ENCODE measurements at places on chromosomes 1 and 21.

DNA sequence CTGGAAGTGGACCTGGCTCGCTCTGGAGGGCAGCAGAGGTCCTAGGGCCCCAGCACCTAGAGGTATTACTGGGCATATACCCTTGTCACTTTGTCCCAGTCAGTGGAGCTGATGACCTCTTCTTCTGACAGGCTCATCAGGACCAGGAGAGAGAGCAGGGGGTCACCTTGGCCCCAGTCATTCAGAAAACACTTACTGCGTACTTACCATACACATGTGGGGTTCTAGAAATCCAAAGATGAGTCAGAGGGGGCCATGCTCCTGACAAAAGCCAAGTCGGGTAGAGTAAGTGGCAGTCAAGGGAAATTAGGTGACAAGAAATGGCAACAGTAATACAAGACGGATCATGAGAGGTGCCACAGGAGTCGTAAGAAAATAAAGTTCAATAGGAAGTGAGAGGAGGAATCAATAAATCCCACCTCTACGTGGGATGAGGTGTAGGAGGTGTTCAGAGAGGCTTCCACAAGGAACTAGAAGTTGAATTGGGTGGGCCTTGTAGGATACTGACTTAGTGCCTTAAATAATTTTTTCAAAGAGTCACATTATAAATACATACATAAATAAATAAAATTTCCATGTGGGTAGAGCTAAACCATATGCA lies 6.8 kb downstream of the KCNC4 start:
- DNase-seq: no peak

DNA sequence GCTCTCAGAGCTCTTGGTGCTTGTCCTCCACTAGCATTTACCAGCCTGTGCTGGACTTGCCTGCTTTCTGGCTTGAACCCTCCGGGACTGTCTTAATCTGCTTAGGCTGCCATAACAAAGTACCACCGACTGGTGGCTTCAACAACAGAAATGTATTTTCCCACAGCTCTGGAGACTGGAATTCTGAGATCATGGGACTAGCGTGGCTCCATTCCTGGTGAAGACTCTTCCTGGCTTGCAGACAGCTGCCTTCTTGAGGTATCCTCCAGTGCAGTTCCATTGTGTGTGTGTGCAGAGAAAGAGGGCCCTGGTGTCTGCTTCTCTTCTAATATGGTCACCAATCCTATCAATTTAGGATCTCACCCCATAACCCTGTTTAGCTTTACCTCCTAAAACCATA lies 22.0 kb upstream of the RCAN1 start:
- DNase-seq: no peak

DNA sequence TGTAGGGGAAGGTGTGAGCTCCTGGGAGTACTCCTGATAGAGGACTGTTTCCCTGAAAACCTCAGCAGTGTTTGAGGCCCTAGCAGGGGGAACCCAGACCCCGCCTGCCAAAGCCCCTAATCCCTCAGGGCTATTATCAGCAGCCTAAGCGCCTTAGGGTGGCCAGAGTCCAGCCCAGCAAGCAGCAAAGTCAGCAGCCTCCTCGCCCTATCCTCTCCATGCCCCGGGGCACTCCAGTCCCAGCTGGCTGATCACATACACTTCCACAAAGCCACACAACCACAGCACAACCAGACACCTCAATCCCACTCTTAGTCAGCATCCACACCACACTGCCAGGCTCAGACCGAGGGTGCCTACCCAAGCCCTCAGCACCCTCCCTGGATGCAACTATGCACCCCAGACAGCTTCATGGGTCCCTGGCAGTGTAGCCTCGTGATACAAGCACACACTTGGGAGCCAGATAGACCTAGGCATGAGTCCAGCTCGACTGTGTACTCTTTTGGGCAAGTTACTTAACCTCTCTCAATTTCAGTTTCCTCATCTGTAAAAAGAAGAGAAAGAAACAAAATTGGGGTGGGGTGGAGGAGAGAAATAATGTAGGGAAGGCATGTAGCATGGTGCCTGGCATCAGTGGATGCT lies 7.1 kb downstream of the IGSF9 start:
- DNase-seq: no peak

DNA sequence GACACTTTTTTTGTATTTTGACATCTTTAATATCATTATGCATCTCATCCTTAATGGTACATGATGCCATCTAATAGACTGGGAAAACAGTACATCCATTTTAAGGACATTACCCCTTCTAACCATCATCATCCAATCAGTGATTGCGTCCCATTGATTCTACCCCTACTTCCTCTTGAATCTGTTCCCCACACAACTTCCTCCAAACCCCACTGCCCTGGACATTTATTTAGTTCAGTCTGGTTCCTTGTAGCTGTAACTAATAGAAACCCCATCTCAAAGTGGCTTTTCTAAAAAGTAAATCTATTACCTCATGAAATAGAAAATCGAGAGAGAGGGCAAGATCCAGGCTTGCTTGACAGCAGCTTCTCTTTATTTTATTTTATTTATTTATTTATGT lies 2.1 kb upstream of the ITLN1 start:
- DNase-seq: no peak

DNA sequence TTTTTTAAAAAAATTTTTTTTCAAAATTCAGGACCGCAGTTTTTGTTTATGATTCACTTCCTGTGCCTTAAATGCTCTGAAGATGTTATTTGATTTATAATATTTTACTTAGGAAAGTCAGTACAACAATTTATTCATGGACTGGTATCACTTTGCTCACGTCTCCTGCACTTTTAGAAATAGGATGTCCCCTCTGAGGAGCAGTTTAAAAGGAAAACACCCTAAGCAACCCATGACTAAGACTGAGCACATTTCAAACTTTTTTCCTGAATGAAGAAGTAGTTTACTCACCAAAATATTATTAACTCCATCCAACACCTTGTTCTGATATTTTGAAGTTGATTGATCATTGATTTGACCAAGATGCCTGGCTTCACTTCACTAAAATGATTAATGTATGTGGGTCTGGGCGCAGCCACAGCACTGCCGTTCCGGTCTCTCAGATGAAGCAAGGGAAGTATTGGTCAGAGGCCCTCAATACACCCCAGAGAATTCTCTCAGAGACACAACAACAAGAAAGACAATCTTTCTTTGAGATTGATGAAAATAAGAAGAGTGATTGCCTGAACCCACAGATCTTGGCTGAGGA lies 223.9 kb downstream of the TGFB2 start:
- no peak for DNase-seq

All from stimulated activated CD4-positive, alpha-beta T cell treated with anti-CD3 and anti-CD28 coated beads, Interleukin-2, amount 100 ng/mL, for 4 hours (primary cell).